ENCODE measurements at places on chromosomes 11 and 22.

GRCh38 chr11:121659811-121660210, 207.0 kb upstream of the SORL1-AS1 start:
- DNase-seq = no peak

DNA sequence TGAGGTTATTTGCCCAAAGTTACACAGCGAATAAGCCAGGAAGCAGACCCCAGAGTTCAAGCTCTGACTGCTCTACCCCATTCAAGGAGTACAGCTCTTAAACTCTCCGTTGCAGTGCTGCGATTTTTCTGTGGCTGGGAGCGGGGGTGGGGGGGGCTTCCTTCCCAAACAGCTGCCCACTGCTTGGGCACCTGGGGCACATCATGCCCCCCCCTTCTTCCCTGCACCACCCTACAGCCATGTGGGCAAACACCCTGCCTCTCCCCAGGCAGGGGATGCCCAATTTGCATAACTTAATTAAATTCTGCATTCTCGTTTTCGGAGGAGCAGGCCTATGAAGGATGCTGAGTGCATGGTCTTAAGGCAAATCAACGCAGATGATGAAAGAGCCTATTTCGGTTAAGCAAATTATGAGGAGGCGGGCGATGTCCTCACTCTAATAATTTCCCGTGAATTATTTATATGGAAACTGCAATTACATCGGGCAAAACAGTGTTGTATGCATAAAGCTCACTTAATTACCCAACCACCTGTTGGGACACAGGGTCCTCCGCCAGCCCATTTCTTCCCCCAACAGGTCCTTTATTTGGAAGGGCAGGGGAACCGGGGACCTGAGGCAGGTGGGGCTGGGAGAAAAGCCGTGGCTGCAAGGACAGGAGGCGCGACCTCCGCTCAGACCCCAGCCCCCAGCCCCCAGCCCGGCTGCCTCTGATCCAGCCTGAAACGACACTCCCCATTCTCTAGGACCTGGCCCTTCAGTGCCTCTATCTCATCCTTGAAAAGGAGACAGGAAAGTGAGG, 610.5 kb downstream of the BUD13 start:
- no peak for DNase-seq

DNA sequence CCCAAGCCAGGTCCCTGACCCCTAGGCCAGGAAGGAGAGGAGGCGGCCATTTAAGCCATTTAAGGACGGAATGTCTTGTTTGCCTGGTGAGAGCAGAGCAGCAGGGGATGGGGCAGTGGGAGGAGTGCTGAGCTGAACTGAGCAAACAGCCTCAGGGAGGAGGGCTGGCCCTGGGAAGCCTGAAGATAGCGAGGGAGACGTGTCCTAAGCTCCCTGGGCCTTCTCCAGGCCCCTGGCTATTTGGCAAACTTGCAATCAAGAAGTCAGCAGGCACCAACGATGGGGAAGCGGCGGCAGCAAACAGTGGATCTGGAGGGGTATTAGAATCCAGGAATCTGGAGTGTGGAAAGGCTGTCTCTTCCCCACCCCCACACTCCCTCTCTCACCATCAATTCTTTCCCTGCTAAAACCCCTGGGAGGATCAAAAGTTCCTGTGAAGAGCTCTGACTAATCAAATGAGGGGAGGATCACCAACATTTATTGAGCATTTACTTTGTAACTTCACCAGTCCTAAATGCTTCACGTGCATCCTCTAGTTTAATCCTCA, 8.8 kb downstream of the BCL9L start:
- DNase-seq = no peak

DNA sequence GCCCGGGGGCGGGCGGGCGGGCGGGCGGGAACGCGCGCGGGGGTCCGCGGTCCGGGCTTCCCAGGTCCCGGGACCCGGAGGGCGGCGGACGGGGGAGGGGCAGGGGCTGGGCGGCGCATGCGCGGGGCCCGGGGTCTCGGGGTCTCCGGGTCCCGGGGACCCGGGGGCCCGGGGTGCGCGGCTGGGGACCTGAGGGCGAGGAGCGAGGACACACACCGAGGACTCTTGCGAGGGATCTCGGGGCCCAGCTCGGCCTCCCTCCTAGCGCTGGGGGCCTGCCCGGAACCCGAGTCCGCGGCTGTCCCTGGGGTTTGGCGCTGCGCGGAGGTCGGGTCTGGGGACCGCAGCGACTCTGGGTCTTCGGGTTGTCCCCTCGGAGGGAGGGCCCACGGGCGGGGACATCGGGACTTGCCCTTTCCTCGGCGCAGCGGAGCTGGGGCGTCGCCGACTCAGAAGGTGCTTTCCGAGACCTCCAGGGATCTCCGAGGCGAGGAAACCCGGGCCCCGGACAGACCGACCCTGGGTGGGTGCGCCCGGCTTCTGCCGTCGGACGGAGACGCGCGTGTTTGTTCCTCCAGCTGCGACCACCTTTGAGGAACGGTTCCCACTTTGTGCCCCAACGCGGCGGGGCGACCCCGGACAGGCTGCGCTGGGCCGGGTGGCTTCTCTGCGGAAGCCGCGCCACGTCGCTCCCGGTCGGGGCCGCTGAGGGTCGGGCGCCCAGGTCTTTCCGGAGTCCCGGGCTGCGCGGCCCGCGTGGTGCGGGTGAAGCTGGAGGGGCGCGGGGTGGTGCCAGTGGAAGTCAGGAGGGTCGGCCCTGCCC, 540 bp downstream of the PPARA start:
- peak; percentile 15 for DNase-seq

GRCh38 chr22:46084943-46085827, 65.1 kb upstream of the PPARA start:
- no peak for DNase-seq

- DNase-seq = peak; percentile 32
Measured at GRCh38 chr11:68798221-68798813, 43.4 kb downstream of the CPT1A start.

GRCh38 chr22:40042312-40042711, 47.6 kb downstream of the FAM83F start:
- no peak for DNase-seq

DNA sequence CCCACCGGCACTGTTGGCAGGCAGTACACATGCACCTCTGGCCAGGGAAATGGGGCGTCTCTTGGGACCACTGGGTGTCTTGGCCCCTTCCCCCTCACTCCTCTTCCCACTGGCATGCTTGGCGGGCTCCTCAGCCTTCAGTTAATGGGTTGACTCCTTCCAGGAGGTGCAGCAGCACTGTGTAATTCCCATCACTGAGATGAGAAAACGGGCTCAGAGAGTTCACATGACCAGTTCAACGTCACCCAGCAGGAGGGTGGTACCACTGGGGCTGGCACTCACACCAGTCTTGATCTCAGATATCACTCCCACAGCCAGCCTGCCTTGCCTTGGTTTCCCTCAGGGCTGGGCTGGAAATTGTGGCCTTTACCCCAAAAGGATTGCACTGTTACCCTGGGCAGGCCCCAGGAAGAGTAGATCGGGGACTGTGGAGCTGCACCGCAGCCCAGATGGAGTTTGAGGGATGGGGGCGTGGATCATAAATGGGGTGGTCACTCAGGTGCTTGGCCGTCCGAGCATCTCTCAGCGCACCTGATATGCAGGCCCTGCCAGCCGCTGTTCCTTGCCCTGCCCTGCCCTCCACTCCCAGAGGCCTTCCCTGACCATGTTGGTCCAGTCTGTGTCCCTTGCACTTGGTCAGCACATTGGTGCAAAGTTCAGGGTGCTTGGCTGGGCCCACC, 16.9 kb downstream of the CAPN5 start:
- DNase-seq = no peak

DNA sequence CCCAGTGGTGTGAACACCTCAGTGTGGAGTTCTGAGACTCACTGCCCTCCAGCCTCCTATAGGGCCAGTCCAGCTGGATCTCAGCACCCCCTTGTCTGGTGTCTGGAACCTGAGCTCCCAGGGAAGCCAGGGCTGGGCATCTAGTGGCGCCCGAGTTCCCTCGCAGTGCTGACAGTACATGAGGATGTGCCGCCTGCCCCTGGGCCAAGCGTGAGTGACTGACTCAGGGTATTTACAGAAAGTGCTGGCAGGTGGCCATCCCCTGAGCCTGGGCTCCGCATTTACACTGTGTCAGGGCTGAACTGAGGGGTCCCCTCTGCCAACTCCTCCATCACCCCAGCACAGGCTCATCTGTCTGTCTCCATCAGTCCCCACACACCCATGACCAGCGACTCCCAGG, 185.3 kb downstream of the BRD1 start:
- no peak for DNase-seq
